Activated T-cell treated with anti-CD3 and anti-CD28 coated beads, Interleukin-2, amount 50 U/mL, for 24 hours (primary cell): ENCODE measurements at places on chromosomes 7 and 10.

DNA sequence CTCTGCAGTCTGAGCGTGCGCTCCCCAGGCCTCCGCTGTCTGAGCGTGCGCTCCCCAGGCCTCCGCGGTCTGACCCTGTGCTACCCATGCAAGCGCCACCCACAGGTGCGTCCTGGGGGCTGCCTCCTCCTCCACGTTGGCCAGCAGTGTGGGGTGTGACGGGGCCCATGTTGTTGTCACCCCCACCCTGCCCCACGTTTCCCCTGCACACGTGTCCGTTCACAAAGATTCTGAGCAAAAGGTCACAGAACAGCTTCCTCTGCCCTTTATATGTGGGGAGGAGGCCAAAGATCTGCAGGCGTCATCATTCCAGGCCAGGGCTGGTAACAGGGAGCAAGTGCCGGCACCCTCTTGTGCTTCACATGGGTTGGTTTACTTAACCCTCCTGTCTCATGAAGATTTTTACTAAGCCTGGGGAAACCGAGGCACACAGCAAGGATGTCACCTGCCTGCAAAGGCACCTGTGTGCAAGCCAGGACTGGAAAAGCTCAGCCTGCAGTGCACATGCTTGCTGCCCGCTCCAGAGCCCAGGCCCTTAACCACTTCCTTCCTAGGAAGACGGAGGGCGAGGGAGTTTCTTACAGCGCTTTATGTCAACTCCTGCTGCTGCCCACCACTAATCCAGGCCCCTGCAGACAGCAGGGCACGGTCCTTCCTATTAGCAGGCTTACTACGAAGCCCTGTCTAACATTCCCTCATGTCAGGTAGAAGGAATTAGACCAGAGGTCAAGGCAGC, 4.8 kb downstream of the GPR146 start:
- DNase-seq: no peak
- H3K4me1 ChIP-seq: peaks cover 58% of the 10 kb centered on the region
- no peaks in the 10 kb centered on the region for H3K27me3 ChIP-seq
- H3K36me3 ChIP-seq: no peaks in the 10 kb centered on the region
- no peak overlapping the region for H3K27ac ChIP-seq
- H3K4me3 ChIP-seq: peak overlapping the region; percentile 18

GRCh38 chr7:6387734-6388294, 59.9 kb downstream of the DAGLB start:
- H3K27ac ChIP-seq: peak overlapping the region; percentile 53
- DNase-seq: no peak
- H3K36me3 ChIP-seq: peaks cover 71% of the 10 kb centered on the region
- no peak overlapping the region for H3K4me3 ChIP-seq

DNA sequence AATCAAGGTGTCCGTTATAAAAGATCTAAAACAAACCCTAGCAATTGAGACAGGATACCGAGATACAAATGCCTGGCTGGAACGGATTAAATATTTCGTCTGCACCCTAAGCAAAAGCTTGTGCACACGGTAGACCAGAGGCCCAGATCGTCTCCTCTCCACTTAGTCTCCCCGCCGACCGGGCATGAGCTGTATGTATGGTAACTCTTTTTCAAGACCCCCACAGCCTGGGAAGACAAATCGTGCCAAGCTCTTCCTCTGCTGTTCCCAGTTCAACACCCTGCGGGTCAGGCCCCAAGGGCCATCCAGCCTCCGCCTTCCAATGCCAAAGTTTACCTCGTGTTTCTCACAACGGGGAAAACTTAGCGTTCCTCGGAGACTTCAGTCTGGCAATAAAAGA, 285.7 kb upstream of the GALNT17 start:
- H3K27me3 ChIP-seq: no peaks in the 10 kb centered on the region
- no peaks in the 10 kb centered on the region for H3K4me1 ChIP-seq
- H3K36me3 ChIP-seq: no peaks in the 10 kb centered on the region
- H3K4me3 ChIP-seq: no peak overlapping the region

- no peaks in the 10 kb centered on the region for H3K36me3 ChIP-seq
- no peak overlapping the region for H3K27ac ChIP-seq
- H3K4me3 ChIP-seq: no peak overlapping the region
- H3K4me1 ChIP-seq: peaks cover 13% of the 10 kb centered on the region
Observed at GRCh38 chr7:11193131-11193867, 219.6 kb downstream of the PHF14 start.

DNA sequence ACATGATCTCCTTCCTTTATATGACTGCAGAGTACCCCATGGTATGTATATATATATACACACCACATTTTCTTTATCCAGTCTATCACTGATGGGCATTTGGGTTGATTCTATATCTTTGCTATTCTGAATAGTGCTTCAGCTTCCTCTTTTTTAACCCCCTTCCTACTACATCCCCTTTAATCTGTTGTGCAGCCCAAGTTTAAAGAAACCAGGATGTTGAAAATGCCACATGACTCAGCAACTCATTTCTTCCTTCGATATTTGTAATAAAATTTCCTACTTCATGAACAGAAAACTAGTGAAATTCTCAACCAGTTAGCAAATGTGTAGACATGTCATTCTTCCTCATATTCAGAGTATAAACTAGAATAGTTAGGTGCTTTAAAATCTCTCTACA, 1245.7 kb upstream of the SORCS1 start:
- no peaks in the 10 kb centered on the region for H3K27me3 ChIP-seq
- H3K4me3 ChIP-seq: no peak overlapping the region
- DNase-seq: no peak
- no peak overlapping the region for H3K27ac ChIP-seq

- no peak overlapping the region for H3K27ac ChIP-seq
- DNase-seq: no peak
- no peak overlapping the region for H3K4me3 ChIP-seq
- H3K27me3 ChIP-seq: peaks cover 11% of the 10 kb centered on the region
- no peaks in the 10 kb centered on the region for H3K36me3 ChIP-seq
Observed at GRCh38 chr10:125199270-125199669, 38.9 kb upstream of the CTBP2 start.

GRCh38 chr10:73917566-73918305, 6.8 kb downstream of the PLAU start:
- H3K27ac ChIP-seq: no peak overlapping the region
- H3K36me3 ChIP-seq: peaks cover 2% of the 10 kb centered on the region
- H3K4me1 ChIP-seq: peaks cover 24% of the 10 kb centered on the region
- no peak for DNase-seq
- peaks cover 23% of the 10 kb centered on the region for H3K27me3 ChIP-seq

GRCh38 chr7:129609666-129610065, 1.9 kb upstream of the NRF1 start:
- no peak for DNase-seq
- H3K4me3 ChIP-seq: peak overlapping the region; percentile 97
- H3K27ac ChIP-seq: peak overlapping the region; percentile 99
- H3K4me1 ChIP-seq: peaks cover 56% of the 10 kb centered on the region

- peak overlapping the region; percentile 83 for H3K4me3 ChIP-seq
- H3K4me1 ChIP-seq: peaks cover 35% of the 10 kb centered on the region
- H3K27ac ChIP-seq: peak overlapping the region; percentile 95
- DNase-seq: no peak
Observed at GRCh38 chr7:43870316-43870715, 999 bp upstream of the MRPS24 start.

- DNase-seq: no peak
- H3K4me1 ChIP-seq: no peaks in the 10 kb centered on the region
- no peaks in the 10 kb centered on the region for H3K27me3 ChIP-seq
- H3K36me3 ChIP-seq: peaks cover 76% of the 10 kb centered on the region
Observed at GRCh38 chr7:30430276-30430675, 48.3 kb downstream of the NOD1 start.

DNA sequence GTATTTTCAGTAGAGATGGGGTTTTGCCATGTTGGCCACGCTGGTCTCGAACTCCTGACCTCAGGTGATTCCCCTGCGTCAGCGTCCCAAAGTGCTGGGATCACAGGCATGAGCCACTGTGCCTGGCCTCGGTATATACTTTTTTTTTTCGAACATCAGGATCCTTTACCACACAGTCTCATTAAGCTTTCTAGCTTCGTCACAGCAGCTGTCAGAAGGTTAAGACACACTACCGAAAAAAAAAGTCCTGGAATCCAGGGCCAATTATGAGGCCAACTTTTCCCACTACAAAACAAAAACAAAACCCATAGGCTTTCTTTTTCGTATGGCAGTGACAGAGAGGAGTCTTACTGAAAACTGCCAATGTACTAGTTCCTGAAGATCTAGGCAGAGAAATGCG, 30.7 kb downstream of the ZC3HC1 start:
- H3K4me3 ChIP-seq: no peak overlapping the region
- no peaks in the 10 kb centered on the region for H3K4me1 ChIP-seq
- no peak overlapping the region for H3K27ac ChIP-seq
- H3K27me3 ChIP-seq: no peaks in the 10 kb centered on the region
- peaks cover 76% of the 10 kb centered on the region for H3K36me3 ChIP-seq

GRCh38 chr7:121278120-121279021, 50.4 kb upstream of the WNT16 start:
- peaks cover 49% of the 10 kb centered on the region for H3K27me3 ChIP-seq
- peak overlapping the region; percentile 27 for H3K4me3 ChIP-seq
- peaks cover 21% of the 10 kb centered on the region for H3K4me1 ChIP-seq
- H3K36me3 ChIP-seq: no peaks in the 10 kb centered on the region
- no peak for DNase-seq
- H3K27ac ChIP-seq: peak overlapping the region; percentile 93

DNA sequence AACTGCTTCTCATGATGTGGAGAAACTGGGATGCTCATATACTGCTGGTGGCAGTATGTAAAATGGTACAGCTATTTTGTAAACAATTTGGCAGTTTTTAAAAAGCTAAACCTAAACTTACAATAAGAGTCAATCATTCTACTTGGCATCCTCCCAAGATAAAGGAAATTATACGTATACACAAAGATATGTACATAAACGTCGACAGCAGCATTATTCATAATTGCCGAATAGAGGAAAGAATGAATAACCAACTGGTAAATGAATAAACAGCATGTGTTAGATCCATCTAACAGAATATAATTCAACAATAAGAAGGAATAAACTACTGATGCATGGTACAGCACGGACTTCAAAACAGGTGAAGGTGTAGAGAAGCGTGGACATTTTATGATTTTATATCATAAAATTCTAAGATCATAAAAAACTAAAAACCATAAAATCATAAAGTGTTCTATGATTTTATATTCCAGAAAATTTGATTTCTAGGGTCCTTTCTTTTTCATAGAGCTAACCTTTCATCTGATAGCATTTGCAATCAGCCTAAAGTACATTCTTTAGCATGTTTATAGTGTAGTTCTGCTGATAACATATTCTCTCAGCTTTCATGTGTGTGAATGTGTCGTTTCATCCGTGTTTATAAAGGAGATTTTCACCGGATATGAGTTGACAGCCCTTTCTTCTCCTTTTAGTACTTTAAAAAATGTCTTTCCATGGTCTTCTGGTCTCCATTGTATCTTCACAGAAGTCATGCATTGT, 261.5 kb downstream of the DIP2C start:
- H3K27me3 ChIP-seq: no peaks in the 10 kb centered on the region
- no peak overlapping the region for H3K27ac ChIP-seq
- peaks cover 4% of the 10 kb centered on the region for H3K36me3 ChIP-seq
- no peak overlapping the region for H3K4me3 ChIP-seq
- no peak for DNase-seq
- peaks cover 14% of the 10 kb centered on the region for H3K4me1 ChIP-seq

DNA sequence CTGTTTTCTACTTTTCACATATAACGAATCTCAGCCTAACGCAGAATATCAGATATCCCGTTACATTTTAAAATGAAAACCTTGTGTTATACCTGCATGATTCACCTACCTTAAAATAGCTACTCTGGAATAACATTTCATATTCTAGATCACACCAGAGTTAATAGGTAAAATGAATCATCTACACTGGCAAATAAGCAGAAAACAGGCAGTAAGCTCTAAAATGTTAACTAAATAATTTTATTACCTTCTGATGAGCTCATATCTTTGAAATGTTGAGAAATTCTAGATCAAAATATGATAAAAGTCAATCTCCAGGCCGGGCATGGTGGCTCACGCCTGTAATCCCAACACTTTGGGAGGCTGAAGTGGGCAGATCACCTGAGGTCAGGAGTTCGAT, 71.3 kb downstream of the CPEB3 start:
- H3K27me3 ChIP-seq: no peaks in the 10 kb centered on the region
- no peak overlapping the region for H3K27ac ChIP-seq
- no peak for DNase-seq
- no peaks in the 10 kb centered on the region for H3K36me3 ChIP-seq

- no peaks in the 10 kb centered on the region for H3K36me3 ChIP-seq
- no peak for DNase-seq
- peaks cover 33% of the 10 kb centered on the region for H3K4me1 ChIP-seq
- no peak overlapping the region for H3K27ac ChIP-seq
- no peaks in the 10 kb centered on the region for H3K27me3 ChIP-seq
- no peak overlapping the region for H3K4me3 ChIP-seq
Observed at GRCh38 chr7:102872460-102872859, 40.3 kb upstream of the LRRC17 start.

- DNase-seq: no peak
- no peak overlapping the region for H3K4me3 ChIP-seq
- no peaks in the 10 kb centered on the region for H3K36me3 ChIP-seq
- H3K27me3 ChIP-seq: peaks cover 4% of the 10 kb centered on the region
Observed at GRCh38 chr7:128785738-128786137, 6.0 kb upstream of the CCDC136 start.

GRCh38 chr10:94878649-94879048, 59.8 kb upstream of the CYP2C9 start:
- no peak overlapping the region for H3K27ac ChIP-seq
- no peaks in the 10 kb centered on the region for H3K36me3 ChIP-seq
- no peak overlapping the region for H3K4me3 ChIP-seq
- no peaks in the 10 kb centered on the region for H3K4me1 ChIP-seq
- H3K27me3 ChIP-seq: no peaks in the 10 kb centered on the region
